Calu3 (cell line): ENCODE measurements at places on chromosomes 16 and 17.
A peak's percentile ranks its signal among the peaks of the same experiment; 100 is the strongest.

- no peak overlapping the region for H3K4me3 ChIP-seq
- no peak overlapping the region for H3K27ac ChIP-seq
- DNase-seq, result no peak
- H3K27me3 ChIP-seq, result no peaks in the 10 kb centered on the region
Observed at GRCh38 chr17:64022611-64023063, 2.2 kb upstream of the ICAM2 start.

DNA sequence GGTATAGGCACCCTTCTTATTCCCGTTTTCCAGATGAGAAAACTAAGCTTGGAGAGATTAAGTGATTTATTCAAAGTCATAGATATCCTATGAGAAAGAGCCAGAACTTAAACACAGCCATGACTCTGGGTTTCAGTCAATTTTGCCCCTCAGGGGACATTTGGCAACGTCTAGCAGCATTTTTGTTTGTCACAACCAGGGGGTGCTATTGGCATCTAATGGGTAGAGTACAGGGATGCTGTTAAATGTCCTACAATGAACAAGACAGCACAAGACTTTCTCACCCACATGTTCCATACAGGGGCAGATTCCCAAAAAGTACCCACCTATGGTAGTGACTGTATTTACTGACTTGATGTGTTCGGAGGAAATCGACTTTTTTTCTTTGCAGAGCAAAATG is 4.8 kb upstream of the SHISA9 start:
- no peak overlapping the region for H3K4me3 ChIP-seq
- H3K36me3 ChIP-seq, result no peaks in the 10 kb centered on the region
- no peaks in the 10 kb centered on the region for H3K4me1 ChIP-seq
- peaks cover 29% of the 10 kb centered on the region for H3K27me3 ChIP-seq

DNA sequence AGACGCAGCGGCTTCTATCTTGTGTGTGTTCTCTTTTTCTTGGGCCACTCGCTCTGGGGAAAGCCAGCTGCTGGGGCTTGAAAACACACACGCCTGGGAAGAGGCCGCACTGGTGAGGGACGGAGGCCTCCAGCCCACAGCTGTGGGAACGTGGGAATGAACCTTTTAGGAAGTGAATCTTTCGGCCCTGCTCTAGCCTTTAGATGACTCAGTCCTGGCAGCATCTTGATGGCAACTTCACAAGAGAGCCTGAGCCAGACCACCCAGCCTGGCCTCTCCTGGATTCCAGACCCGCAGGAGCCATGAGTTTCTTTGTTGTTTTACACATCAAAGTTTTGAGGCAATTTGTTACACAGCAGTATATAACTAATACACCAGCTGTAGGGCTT is 2.2 kb upstream of the PDPK1 start:
- H3K4me1 ChIP-seq, result peaks cover 27% of the 10 kb centered on the region
- H3K36me3 ChIP-seq, result peaks cover 55% of the 10 kb centered on the region
- H3K27me3 ChIP-seq, result no peaks in the 10 kb centered on the region
- no peak overlapping the region for H3K27ac ChIP-seq
- DNase-seq, result no peak
- H3K4me3 ChIP-seq, result no peak overlapping the region

- no peaks in the 10 kb centered on the region for H3K27me3 ChIP-seq
- peak; percentile 9 for DNase-seq
- H3K27ac ChIP-seq, result peak overlapping the region; percentile 32
- H3K4me1 ChIP-seq, result peaks cover 11% of the 10 kb centered on the region
- H3K36me3 ChIP-seq, result no peaks in the 10 kb centered on the region
Observed at GRCh38 chr16:80105160-80105559, 435.6 kb upstream of the DYNLRB2 start.
